ENCODE measurements at places on chromosomes 3 and 15.

GRCh38 chr3:126343649-126344035, 13.6 kb downstream of the KLF15 start:
- no peak for DNase-seq

GRCh38 chr3:138367911-138368310, 19.5 kb downstream of the MRAS start:
- DNase-seq: no peak

GRCh38 chr3:128814060-128814459, 65.4 kb upstream of the ACAD9 start:
- no peak for DNase-seq

DNA sequence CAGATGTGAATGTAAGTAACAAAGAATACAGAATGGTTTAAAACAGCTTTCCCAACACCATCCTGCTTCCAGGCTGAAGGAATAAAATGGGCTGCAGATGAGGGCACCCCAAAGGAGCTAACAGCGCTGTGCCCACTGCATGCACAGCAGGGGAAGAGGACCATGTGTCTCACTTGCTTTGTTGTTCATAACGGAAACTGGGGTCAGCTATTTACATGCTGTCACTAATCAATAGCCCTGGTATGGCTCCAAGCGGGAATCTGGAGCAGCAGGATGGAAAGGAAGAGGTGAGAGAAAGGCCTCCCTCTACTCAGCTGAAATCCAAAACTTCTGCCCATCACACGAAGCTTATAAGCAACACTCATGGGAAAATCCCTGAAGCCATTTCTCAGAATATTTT, 67.4 kb downstream of the TBC1D2B start:
- no peak for DNase-seq

- no peak for DNase-seq
Measured at GRCh38 chr15:30973379-30973778, 18.0 kb downstream of the MTMR10 start.
